SHP77 (cell line): ENCODE measurements at places on chromosomes 7 and 10.

DNA sequence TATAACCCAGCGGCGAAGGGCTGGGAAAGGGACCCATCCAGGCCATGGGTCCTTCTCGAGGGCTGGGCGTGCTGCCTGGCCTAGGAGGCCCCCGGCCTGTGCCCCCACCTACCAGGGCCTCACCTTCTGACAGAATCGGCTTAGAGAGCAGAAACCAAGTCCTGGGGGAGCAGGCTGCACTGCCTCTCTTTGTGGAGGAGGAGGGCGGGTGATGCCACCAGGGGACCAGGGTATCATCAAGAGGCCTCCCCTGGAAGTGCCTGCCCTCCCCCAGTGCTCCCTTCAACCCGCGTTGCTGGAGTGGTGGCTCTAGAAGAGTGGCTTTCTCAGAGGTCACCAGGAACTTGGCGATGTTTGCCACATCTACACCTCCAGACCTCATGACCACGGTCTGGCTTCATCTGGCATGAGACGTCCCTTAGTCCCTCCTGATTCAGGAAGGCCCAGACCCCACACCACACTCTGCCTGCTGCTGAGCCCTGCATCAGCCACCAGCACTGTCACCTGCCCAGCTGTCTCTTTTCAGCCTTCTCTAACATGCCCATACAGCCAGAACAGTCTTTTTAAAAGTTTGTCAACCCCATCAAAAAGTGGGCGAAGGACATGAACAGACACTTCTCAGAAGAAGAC is 31.9 kb downstream of the FKBP6 start:
- DNase-seq = no peak

- DNase-seq = peak; percentile 27
Measured at GRCh38 chr7:26554952-26555351, 263.3 kb downstream of the SNX10 start.

GRCh38 chr10:92011560-92012214 is 88.1 kb downstream of the BTAF1 start:
- no peak for DNase-seq

- no peak for DNase-seq
Measured at GRCh38 chr10:69014171-69014570, 25.6 kb downstream of the KIFBP start.

DNA sequence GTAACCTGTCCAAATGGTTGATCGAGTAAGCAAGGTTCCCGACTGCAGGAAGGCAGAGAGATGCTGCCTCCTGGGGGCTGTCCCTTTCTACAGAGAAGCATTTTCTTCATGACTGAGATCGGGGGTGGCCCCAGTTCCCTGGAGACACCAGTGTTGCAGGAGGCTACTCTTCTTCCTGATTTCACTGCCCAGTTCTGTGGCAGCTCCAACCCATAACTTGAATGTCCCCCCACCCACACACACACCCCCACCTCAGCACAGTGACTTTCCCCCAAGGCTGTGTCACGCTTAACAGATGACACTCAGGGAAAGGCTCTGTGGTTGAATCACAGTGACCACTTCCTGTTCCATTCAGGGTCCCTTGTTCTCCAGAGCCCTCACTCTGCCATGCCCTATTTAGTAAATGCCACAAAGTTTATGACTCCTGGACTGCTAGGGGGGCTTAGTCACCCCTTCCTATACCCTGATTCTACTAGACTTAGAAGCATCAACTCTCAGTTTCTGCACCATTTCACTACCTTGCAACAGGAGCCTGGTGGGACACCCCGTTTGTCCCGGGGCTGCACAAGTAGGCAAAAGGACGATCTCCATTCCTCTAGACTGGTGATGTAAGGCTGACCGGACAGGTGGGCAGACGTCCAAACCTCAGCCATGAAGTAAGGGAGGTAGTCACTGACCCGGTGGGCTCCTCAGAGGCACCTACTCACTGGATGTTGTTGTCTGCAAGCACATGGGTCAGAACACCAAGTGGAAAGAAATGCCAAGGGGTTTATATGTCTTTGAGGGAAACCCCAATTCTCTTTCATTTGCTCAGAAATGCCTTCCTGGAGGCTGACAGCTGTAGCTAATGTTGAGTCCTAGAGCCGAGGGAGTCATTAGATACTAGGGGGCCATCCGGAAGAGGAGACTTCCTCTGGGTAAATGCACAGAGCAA is 31.3 kb upstream of the SMC3 start:
- DNase-seq = no peak

DNA sequence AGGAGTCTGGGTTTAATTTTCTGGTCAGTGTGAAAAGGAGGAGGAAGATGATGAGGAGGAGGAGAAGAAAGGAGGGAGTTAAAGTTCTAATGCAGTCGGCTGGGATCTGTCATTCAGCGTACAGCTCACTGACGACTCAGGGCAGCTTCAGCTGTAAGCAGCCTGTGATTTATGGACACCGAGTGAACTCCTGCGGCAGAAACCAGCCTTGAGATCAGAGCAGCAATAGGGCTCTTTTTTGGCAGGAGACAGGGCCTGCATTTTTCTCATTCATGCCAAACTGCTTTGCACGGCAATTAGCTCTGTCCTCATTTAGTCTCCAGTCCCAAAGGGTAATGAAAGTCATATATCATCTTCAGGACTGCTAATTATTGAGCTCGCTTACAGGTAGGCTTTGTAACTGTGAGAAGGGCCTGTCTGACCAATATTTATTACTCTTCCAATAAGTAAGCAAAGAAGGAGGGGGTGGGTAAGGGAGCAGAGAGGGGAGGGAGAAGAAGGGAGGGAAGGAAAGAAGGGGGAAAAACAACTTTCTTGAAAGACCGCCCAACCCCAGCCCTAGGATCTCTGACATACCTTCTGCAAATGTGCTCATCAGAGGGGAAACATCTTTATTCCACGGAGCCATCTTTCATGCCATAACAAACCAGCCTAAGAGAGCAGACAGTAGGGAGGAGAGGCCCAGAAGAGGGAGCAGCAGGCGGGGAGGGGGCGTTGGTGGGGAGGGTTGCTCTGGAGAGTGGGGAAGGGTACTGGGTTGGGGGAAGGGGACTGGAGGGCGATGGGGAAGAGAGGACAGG is 48.1 kb upstream of the COMTD1 start:
- no peak for DNase-seq

DNA sequence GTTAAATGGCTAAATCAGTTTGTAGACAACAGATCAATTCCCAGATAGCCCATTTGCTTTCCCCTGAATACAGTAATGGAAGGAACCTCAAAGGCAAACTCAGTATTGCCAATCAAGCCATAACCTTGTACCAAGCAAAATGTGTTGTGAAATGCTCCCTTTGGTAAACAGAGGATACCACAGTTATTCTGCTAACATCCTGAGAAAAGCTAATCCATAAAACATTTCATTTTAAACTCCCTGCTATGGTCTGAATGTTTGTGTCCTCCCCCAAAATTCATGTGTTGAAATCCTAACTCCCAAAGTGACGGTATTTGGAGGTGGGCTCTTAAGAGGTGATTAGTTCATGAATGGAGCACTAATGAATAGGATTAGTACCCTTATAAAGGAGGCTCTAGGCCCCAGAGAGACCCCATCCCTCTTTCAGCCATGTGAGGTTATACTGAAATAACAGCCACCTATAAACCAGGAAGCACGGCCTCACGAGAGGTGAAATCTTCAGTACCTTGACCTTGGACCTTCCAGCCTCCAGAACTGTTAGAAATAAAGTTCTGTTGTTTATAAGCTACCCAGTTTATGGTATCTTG is 89.3 kb upstream of the RNF148 start:
- DNase-seq = no peak

GRCh38 chr7:33040803-33041516 is 21.6 kb downstream of the NT5C3A start:
- no peak for DNase-seq

GRCh38 chr7:12569673-12570072 is 847 bp upstream of the SCIN start:
- DNase-seq = no peak

- DNase-seq = no peak
Measured at GRCh38 chr10:132840698-132841614, 55.0 kb upstream of the NKX6-2 start.

DNA sequence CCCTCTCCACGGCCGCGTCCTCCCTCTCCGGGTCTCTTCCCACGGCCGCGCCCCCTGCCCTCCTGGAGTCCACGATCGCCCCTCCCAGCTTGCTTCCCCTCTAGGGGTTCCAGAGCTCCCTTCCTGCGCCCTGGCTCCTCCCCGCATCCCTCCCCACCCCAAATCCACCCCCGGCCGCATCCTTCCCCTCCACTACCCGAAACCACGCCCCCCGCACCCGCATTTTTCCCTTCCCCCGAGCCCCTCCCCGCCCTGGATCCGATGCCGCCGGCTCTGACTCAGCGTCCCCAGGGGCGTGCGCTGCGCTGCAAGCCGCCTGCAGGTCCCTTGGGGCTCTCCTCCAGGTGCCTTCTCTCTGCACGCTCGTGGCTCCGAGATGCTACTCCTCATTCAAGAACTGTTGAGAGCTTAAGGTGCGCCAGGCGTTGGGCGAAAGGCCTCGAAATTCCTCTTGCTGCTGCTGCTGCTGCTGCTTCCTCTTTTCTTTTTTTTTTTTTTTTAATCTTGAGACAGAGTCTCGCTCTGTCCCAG is 372 bp upstream of the TMEM130 start:
- DNase-seq = no peak

DNA sequence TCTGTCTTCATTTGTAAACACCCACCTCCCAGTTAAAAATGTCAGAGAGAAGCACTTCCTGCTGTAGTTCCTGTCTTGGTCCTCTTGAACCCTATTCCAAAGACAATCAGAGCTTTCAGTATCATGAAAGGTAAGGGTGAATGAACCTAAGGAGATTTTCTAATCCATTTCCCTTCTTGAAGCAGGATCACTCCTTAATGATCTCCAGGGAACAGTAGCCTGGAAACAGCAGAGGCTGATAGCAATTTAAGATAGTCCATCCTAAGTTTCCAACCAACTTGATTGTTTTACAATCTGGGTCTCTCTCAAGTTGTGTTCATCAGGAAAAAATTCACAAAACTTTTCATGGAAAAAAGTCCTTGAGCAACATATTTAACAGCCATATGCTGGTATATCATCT is 273.6 kb downstream of the NEBL start:
- no peak for DNase-seq

- DNase-seq = no peak
Measured at GRCh38 chr10:78664929-78665553, 403.7 kb upstream of the ZMIZ1 start.

- no peak for DNase-seq
Measured at GRCh38 chr10:126776168-126776567, 105.7 kb upstream of the C10orf90 start.

DNA sequence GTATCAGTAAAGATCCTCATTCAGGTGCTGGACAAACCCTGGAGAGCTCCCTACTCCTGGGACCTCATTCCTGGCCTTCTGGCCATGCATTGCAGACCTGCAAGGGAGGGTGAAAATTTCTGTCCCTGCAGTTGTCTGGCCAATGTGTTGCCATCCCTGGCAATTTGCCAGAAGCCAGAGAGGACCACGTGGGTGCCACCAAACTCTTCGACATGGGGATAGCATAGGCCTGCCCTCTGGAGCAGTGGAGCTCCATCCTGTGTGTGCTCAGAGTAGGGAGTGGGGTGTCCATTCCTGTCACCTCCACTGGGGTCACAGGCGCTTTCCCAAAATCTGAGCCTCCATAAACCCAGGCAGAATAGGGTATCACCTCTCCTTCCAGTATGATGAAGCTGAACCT is 31.2 kb downstream of the DMBT1 start:
- DNase-seq = no peak

GRCh38 chr7:27970350-27970749 is 210.2 kb downstream of the JAZF1 start:
- no peak for DNase-seq

DNA sequence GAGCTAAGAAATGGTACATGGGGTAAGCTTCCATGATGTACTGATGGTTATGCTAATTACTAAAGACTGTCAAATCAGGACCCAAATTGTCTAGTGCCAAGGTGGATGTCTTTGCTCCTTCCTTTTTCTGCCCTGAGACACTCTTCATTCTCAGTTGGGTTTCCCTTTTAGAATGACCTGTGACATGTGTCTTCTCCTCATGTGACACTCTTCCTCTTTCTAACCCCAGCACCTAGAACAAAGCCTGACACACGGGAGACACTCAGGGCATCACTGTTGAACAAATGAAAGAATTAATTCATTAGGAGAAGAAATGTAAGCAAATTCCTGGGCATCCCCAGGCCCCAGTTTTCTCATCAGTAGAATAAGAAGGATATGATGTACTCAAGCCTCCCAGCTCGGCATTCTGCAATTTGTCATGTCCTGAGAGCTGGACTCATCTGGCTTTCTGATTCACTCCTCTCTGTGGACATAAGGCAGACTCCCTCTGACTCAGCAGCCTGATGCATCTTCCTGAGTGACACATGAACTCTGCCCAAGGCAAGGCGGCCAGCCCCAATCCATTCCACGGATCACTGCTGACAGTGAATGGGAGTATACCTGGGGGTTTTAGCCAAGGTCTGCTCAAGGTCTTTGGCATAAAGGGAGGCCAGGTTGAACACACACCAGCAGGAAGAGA is 473.8 kb downstream of the KCNMA1 start:
- peak; percentile 49 for DNase-seq

DNA sequence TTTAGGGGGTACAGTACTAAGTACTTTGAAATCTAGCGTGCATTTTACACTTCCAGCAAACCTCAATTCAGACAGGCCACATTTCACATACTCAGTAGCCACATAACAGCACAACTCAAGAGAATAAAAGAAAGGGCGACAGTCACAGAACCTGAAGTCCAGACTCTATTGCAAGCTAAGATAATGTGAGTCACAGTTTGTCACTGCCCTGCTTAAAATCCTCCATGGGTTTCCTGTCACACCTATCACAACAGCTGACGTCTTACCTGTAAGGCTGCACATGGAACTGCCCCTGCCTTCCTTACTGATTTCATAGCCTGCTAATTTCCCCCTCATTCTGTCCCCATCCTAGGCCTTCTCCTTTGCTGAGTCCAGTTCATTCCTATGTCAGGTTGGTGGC is 16.1 kb upstream of the CDK14 start:
- no peak for DNase-seq

GRCh38 chr10:3835770-3836169 is 50.8 kb upstream of the KLF6 start:
- no peak for DNase-seq

- DNase-seq = no peak
Measured at GRCh38 chr10:63430999-63431356, 34.8 kb downstream of the JMJD1C start.

GRCh38 chr7:148964483-148965267 is 63.6 kb downstream of the PDIA4 start:
- DNase-seq = peak; percentile 49

DNA sequence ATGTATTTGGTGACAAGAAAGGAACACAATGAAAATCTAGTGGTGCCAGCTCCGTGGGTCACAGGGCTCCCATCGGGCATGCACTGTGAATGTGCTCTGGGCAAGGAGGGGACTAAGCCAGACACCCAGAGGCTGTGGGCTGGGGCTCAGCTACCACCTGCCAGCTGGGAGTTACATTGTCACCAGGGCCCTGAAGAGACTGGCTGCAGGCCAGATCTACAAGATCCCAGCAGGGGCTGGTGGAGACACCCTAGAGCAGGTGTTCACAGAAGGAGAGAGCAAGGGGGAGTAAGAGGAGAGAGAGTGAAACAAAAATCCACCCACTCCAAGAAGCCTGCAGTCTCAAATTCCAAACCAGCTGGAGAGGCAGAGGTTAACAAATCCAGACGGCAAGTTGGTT is 116.6 kb upstream of the ADCY1 start:
- DNase-seq = peak; percentile 92

GRCh38 chr10:2660276-2660675 is 407.1 kb upstream of the PFKP start:
- DNase-seq = no peak
